Activated T-helper 1 cell treated with anti-CD3 and anti-CD28 coated beads, Interleukin-2, amount 50 U/mL, for 16 hours (primary cell): ENCODE measurements at places on chromosomes 4 and X.

GRCh38 chrX:31421441-31421840 lies 349.6 kb upstream of the FTHL17 start:
- DNase-seq = no peak

DNA sequence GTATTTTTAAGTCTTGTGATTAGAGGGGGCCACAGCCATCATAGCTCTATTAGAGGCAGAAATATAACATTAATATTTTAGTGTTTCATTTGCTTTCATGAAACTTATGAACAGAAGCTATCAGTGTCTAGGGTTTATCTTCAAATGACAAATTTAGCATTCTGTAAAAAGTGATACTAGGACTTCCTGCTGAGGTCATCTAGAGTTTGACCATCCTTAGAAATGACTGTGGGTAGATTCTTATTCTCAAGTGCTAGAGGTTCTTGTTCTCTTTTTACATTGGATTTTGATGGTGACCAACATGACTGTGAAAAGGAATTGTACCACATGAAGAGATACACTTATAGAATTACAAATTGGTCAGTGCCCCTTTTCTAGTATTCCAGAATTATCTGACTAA lies 568.6 kb downstream of the RPA4 start:
- DNase-seq = no peak

DNA sequence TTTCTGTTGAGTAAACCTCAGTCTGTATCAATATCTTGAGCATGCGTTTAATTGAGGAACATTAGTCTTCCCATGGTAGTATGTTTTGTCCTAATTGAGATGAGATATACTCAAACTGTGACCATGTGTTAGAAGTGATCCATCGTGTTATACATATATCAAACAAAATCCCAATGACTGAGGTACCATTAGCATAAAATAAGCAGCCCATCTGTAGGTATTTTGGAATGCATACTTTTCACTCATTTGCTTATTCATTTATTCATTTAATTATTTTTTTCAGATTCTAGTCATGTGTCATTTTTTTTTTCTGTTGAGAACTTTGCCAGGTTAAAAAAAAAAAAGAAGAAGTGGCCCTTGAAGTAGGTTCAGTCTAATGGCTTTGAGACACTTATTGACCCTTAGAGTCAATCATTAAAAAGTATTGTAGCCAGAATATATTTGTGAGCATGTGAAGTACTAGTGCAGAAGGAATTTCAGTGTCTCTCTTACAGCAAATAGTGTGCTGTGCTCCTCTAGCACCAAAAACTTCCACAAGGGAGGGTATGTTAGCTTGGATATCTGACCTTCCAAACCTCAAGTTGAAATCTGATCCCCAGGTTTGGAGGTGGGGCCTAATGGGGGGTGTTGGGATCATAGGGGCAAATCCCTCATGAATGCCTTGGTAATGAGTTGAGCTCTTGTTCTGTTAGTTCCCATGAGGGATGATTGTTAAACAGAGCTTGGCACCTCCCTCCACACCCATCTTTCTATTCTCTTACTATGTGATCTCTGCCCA lies 130.8 kb upstream of the NPY2R start:
- no peak for DNase-seq

GRCh38 chrX:112513154-112513553 lies 166.6 kb downstream of the LHFPL1 start:
- DNase-seq = no peak

DNA sequence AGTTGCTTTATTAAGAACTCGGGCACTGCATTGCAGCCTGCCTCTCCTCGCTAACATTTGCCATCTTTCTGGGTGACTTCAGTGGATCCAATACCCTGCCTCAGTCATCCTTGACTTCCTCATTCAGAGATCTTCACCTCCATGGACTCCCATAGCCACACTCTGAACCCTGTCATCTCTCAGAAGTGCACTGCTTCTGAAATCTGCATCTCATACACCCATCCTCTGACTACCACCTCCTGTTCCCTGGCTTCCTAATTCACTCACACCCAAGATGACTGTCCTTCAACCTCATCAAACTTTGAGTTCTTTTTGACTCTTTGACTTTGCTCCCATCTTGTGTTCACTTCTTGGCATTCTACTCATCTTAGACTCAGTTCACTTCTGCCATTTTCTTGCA lies 25.3 kb upstream of the CYBB start:
- no peak for DNase-seq

DNA sequence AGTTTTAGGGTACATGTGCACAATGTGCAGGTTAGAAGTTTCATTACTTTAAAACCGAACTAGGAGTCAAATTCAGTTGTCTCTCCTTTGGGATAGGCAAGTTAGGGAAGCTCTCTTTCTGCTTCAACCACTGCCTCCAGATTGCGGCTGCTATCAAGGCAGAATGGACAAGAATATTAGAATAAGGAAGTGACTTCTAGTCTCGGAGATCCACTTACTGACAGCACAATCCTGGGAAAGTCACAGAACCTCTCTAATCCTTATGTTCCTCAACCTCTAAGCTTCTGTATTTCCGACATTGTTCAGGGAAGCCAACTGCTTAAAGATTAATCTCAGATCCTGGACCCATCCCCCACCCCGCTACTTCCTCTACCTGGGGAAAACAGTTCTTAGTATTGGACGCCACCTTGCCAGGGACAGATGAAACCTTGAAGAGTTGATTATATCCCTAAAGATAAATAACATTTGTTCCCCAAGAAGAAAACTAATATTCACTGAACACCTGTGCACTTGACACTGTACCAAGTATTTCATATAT lies 2.1 kb downstream of the NUP62CL start:
- DNase-seq = no peak

GRCh38 chr4:48504352-48504751 lies 14.3 kb downstream of the ZAR1 start:
- DNase-seq = no peak

DNA sequence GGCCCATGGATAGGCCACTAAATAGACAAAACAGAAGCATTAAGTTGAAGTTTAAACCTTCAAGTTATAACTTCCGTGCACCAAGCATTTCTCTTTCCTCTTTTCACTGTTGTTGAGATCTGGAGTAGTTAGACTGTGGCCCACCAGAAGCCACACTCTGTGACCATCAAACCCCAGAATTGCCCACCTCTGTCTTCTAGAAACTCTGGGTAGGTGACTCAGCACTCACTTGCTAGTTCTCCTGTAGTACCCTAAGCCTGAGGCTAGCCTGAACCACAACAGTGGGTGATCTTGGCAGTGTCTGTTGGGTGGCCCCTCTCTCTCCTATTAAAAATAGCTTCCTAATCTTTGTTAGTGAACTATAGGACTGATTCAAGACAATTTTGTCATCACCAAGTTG lies 24.6 kb upstream of the CD40LG start:
- DNase-seq = no peak

DNA sequence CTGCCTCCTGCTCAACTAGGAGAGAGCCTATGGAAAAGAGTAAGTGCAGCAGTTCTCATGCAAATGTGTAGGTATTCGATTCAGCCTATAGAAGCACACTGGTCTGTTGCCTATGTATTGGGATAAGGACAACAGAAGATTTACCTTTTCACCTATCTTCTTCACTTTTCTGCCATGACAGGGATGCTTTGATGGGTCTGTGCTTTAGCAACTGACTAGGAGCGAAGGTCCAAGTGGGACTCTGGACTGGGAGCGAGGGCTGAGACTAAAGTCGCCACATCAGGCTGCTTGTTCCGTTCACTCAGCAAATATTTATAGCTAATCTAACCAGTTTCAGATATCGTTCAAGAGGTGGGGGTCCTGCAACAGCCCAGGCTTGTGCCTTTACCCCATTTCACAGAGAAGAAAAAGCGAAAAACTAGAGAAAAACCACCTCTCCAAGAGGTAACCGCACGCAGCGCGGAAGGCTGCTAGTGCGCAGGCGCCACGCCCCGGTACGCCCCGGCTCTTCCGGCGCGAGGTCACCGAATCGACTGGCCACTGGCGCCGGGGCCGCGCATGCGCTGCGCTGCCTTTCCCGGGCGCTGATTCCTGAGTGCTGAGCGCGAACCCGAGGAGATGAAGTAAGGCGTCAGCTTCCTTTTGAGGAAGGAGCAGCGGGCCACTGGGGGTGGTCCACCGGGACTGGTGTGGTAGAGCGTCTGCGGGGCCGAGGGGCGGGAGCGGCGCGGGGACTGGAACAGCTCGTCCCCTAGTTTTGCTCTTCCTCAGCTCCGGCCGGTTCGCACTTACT lies at the start of gene RBMX2:
TSS of gene RBMX2 (plus strand) at position 573 of the 793 bp plus-strand sequence. CDS start at position 619, 46 bp downstream.
- DNase-seq = peak; percentile 14

GRCh38 chr4:125390727-125391126 lies 76.0 kb downstream of the FAT4 start:
- no peak for DNase-seq

- no peak for DNase-seq
These were observed 3.1 kb downstream of the SLITRK4 start for GRCh38 chrX:143632625-143633410.

DNA sequence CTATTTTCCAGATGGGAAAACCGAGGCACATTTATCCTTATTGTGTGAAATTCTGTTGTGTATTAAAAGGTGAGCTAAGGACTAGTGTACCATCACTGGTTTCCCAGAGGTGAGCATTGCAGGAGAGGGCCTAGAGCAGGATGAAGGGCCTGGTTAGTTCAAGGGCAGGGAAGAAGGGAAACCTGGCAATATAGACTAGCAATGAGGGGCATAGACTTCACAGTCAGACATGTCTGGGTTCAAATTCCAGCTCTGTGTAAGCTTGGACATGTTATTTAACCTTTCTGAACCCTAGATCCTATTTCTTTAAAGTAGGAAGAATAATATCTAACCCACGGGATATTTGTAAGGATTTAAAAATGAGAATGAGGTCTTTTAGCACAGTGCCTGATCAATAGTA lies 50.8 kb downstream of the WDR19 start:
- no peak for DNase-seq

DNA sequence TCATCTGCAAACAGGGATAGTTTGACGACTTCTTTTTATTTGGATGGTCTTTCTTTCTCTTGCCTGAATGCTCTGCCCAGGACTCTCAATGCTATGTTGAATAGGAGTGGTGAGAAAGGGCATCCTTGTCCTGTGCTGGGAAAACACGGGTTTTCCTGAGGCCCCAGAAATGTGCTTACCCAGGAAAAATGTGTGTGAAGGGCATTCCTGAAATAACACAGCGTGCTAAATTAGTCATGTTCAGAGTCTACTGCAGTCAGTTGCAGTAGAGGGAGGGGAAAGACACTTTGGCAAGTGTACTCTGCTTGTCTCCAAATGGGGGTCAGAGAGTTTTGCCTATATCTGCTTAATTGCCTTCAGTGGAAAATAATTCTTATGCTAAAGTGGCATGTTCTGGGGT lies 153.9 kb downstream of the CCNG2 start:
- DNase-seq = no peak

DNA sequence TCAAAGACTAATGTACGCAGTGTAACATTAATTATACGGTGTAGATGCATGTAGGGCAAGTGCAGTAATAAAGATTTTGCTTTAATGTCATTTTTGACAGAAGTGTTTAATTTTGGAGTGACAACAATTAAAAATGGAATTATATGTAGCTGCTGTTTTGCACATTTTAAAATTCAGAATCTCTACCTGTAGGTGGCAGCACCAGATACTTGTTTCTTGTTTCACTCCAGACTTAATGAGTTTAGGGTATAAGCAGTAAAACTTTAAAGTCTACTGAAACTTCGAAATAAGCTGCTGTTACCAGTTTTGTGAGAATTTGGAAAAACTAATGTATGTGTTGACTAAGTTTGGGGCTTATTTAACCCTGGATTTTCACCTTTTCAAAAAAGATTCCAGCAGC lies 144.9 kb downstream of the POLA1 start:
- DNase-seq = no peak

DNA sequence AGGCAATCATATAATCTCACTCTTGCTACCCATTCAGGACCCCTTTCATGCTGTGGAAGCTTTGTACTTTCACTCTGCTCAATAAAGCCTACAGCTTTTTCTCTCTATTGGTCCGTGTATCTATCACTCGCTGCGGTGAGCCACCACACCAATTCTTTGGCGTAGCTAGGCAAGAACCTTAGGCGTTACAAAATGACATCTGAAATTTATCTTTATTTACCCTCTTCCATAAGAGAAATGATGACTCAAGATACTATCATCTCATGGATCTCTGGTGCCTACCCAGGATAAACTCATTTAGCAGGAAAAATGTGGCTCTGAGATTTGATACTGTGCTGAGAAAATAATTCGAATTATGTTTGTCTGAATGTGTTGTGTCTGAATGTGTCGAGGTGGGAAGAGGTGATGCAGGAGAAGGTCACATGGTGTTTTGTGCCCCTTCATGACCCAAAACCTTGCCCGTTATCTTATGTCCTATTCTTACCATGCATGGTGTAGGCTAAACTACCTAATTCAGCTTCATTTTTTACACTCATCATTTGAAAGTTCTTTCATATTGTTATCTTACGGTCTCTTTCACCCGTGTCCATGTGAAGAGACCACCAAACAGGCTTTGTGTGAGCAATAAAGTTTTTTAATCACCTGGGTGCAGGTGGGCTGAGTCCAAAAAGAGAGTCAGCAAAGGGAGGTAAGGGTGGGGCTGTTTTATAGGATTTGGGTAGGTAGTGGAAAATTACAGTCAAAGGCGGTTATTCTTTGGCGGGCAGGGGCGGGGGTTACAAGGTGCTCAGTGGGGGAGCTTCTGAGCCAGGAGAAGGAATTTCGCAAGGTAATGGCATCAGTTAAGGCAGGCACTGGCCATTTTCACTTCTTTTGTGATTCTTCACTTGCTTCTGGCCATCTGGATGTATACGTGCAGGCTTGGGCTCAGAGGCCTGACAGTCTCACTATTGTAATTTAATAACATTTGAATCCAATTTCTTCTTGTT lies 41.6 kb upstream of the GIMD1 start:
- no peak for DNase-seq

- no peak for DNase-seq
These were observed 753.7 kb upstream of the AMOT start for GRCh38 chrX:113594123-113594841.

DNA sequence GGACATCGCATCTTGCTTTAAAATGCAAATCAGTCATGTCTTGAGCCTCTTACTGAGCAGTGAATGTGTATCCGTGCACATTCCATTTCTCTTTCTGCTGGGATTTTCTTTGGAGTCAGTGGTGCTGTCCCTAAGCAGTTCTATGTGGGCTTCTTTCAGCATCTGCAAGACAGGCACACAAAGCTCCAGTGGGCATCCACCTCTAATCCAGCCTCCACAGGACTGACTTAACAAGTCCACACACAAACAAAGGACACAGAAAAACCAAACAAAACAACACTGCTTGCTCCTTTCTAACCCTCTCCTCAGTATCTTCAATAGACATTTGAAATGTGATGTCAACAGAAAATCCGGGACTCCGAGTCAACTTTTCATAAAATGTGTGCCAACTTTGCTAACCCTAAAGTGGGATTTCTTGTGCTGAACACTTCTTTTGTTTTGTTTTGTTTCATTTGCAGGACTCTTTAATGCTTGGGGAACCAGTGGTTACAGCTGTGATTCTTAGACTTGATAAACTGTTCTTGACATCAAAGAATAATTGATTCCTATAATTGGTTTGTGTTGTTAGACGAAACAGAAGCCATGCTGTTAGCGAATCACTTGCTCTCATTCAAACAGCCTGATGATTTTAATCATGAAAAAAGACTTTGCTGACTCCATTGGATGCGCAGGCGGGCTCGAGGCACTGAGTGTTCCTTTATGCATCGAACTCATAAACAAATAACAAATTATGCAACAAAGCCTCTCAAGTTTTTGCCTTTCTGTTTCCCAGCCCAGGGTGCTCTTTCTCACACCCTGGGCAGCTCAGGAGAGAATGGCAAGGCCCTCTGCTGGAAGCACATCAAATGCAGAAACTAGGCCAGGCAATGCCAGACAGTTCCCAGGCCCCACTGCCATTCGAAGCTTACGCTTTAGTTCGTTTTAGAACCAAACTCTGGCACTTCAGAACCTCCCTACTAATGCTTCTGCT lies 20.1 kb downstream of the ETNPPL start:
- no peak for DNase-seq

- no peak for DNase-seq
These were observed 1.5 kb downstream of the PLA2G12A start for GRCh38 chr4:109728385-109728784.
